ENCODE measurements at places on chromosomes 3 and 15.

- DNase-seq = no peak
Observed at GRCh38 chr3:109136523-109136922, at the start of gene C3orf85. Gene C3orf85 (plus strand): TSS chr3:109136719. CDS start chr3:109136848, 129 bp downstream.

GRCh38 chr3:134067531-134068161 is 37.9 kb upstream of the SLCO2A1 start:
- no peak for DNase-seq

DNA sequence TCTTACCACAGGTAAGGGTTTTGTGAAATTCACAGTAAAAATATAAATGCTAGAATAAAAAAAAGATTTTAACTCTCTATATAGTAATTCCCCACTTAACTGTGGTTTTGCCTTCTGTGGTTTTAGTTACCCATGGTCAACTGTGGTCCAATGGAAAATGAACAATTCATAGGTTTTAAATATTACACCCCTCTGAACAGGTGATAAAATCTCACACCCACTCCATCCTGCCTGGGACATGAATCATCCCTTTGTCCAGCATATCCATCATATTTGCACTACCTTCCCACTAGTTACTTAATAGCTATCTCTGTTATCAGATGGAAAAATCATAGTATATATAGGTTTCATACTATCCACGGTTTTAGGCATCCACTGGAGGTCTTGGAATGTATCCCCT is 49.2 kb downstream of the HDGFL3 start:
- DNase-seq = no peak

DNA sequence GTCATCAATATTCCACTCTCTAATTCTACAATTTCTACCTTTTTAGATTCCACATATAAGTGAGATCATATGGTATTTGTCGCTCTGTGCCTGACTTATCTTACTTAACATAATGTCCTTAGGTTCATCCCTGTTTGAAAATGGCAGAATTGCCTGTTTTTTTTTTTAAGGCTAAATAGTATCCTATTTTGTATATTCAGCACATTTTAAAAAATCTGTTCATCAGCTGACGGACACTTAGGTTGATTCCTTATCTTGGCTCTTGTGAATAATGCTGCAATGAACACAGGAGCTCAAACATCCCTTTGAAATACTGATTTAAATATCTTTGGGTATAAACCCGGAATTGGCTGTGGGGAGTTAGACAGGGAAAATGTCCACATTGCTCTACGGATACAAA is 326.7 kb upstream of the THBS1 start:
- DNase-seq = no peak

DNA sequence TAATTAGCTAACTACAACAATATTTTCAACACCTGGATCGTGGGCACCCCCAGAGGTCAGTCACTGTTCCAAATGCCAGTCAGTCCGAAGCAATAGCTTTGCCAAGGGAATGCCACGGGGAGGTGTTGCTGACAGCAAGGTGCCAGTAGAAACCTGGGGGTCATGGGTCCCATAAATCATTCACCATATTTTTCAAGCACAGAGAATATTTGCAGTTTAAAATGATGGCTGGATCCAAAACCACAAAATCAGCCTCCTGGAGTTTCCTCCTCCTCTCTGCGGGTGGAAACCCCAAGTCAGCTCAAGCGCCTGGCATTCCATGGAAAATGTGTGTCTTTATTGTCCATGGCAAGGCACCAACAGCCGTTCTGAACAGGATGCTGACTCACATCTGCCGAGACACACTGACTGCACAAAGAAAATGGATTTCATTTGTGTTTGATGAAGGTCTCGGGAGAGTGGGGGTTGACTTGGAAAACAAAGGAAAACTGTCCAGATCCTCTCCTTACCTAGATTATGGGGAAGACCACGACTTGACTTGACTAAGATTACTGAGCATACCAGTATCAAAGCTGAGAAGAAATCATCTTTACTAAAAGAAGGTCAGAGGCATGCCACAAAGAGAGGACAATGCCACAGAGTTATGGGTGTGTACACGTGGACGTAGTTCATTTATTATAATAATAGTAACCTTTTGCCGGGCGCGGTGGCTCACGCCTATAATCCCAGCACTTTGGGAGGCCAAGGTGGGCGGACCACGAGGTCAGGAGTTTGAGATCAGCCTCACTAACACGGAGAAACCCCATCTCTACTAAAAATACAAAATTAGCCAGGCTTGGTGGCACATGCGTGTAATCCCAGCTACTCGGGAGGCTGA is 26.4 kb downstream of the ANXA2 start:
- no peak for DNase-seq

Measured in stimulated activated CD4-positive, alpha-beta T cell treated with anti-CD3 and anti-CD28 coated beads, Interleukin-1b, Interleukin-23, amount 100 ng/mL, for 4 hours (primary cell).